Cerebellar cortex (tissue), 1 donor: ENCODE measurements at places on chromosomes 16 and 17.
A peak's percentile ranks its signal among the peaks of the same experiment; 100 is the strongest.

DNA sequence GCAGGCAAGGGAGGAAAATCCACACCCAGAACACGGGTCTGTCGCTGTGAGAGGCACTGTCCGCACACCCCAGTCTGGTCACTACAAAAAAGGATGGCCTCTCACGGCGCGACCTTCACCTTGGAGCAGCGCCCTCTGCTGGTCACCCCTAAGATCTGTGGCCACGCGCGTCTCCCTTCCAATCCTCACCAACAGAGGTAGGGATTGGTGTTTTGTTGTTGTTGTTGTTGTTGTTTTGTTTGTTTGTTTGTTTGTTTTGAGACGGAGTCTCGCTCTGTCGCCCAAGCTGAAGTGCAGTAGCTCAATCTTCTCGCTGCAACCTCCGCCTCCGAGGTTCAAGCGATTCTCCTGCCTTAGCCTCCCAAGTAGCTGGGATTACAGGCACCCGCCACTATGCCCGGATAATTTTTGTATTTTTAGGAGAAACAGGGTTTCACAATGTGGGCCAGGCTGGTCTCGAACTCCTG lies 15.0 kb upstream of the C17orf58 start:
- peak; percentile 16 for DNase-seq

GRCh38 chr17:55053855-55054254 lies 85.3 kb downstream of the STXBP4 start:
- DNase-seq, result peak; percentile 20

DNA sequence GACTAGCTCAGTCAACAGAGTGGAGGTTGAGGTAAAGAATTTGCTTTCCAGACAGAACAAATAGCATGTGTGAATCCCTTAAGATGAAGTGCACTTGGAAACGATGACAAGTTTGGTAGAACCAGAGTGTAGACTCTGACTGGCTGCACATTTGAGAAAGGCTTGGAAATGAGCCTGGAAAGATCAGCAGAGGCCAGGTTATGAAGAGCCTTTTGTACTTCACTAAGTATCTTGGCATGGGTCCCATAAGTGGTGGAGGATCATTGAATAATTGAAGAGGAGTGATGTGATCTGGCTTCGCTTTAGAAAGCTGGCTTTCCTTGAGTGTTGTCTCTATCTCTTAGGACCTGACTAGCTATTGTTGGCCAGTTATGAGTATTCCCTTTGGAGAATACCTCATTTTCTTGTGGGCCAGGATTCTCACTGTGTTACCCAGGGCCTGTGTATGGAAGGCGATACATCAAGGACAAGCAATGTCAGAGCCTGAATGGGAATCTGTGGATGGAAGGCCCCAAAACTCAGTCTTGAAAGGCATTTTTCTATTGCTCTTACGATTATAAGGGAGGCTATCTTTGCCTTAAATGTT lies 329.8 kb downstream of the UTP18 start:
- no peak for DNase-seq

- DNase-seq, result peak; percentile 87
Measured at GRCh38 chr17:41666708-41667279, 21.9 kb upstream of the EIF1 start.

DNA sequence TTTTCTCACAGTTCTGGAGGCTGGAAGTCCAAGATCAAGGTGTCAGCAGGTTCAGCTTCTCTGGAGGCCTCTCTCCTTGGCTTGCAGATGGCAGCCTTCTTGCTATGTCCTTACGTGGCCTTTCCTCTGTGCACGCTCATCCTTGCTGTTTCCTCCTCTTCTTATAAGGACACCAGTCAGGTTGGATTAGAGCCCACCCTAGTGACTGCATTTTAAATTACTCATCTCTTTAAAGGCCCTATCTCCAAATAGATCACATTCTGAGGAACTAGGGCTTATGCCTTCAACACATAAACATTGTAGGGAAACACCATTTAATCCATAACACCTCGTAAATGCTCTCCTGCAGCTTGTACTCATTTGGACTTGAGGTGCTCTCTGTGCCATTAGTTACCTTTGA lies 36.3 kb downstream of the DHRS7C start:
- no peak for DNase-seq

DNA sequence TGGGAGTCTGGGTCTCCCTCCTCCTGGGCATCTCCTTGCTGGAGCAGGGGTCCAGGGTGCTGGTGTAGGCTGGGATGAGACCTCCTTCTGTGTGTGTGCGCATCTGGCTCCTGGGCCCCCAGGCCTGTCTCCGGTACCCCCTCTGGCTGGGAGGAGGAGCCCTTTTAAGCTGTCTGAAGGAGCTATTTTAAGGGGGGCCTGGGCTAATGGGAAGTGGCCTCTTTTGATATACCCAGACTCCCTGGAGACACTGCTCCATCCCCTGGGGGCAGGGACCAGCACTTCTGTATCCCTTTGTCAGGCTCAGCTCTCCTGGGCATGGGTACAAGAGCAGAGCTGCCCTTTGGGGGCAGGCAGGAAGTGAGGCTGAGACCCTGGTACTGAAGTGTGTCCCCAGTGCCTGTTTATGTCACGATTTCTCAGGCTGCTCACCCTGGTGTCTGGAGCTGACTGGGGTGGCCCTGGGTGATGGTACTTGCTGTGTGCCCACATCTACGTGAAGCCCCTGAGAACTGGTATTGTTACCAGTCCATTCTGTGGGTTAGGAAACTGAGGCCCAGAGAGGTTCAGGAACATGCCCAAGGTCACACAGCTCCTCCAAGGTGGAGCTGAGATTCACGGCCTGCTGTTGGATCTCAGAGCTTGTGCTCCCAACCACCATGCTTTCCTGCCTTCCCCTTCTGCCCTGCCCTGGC lies 6.5 kb downstream of the ADCY7 start:
- DNase-seq, result no peak

DNA sequence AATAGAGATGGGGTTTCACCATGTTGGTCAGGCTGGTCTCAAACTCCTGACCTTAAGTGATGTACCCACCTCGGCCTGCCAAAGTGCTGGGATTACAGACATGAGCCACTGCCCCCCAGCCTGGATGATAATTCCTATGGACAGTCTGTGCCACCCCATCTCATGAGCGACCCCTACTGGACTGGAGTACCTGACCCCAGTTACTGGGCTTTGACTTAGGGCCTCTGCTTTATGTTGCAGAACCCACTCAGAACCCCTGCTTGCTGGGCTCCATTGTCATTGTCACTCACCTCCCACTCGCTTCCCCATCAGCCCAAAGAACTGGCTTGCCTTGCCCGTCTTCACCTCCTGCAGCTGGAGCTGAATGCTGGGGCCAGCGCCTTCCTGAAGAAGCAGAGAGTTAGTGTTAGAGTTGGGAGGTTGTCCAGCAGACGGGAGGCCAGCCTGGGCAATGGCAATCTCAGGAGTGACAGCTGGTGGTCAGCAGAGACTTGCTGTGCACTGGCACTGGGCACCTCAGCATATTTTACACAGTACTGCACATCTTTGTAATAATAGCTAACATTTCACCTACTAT lies 4.0 kb downstream of the TAC4 start:
- DNase-seq, result no peak
